T-helper 2 cell (primary cell): ENCODE measurements at places on chromosomes 5 and 9.

GRCh38 chr5:157253547-157253946 is 12.4 kb upstream of the CYFIP2 start:
- DNase-seq, result no peak

GRCh38 chr5:138495351-138495750 is 30.1 kb downstream of the EGR1 start:
- DNase-seq, result no peak

DNA sequence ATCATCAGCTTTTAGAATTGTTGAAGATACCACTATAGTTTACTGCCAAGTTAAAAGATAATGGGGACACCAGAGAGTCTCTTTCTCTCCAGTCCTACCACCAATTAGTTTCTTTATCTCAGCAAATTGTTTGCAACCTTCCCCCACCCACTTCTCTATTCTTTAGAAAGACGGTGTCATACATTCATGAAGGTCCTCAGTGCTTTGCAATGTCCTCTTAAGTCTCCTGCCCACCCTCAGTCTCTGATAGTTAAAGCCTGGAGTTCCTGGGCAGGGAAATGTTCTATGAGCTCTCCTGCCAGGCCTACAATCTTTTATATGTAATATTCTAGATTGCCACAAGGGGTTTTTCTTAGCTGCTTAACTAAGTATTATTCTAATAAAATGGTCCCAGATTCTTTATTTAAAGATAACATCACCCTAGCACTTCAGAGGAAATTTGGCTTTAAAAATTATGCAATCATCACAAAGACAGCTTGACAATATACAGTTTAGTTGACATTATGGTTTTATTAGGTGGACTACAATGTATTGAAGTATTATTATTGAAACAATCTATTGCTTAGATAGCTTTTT is 509.2 kb downstream of the CSNK1G3 start:
- no peak for DNase-seq

- DNase-seq, result no peak
Observed at GRCh38 chr9:130501639-130502038, 56.9 kb downstream of the ASS1 start.

DNA sequence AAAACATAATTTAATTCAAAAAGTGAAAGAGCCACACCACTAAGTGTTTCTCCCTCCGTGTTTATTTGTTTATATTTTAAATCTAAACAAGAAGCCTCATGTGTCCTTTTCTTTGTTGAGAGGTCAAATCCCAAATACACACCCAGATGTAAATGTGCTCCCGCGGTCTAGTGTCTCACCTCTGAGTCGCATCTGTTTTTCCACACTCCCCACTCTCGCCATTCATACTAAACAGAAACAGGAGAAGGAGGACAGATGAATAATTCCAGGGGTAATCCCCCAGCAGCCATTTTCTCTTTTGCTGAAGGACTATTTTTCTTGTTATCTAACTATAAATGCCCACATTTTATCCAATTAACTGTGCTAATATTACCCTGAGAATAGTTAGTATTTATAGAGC is 361.6 kb upstream of the RIOK2 start:
- DNase-seq, result no peak

GRCh38 chr9:512555-513272 is 298.0 kb downstream of the DOCK8 start:
- no peak for DNase-seq

GRCh38 chr5:13143214-13143613 is 801.3 kb downstream of the DNAH5 start:
- DNase-seq, result no peak

GRCh38 chr5:168947212-168947868 is 353.6 kb downstream of the SLIT3 start:
- no peak for DNase-seq

DNA sequence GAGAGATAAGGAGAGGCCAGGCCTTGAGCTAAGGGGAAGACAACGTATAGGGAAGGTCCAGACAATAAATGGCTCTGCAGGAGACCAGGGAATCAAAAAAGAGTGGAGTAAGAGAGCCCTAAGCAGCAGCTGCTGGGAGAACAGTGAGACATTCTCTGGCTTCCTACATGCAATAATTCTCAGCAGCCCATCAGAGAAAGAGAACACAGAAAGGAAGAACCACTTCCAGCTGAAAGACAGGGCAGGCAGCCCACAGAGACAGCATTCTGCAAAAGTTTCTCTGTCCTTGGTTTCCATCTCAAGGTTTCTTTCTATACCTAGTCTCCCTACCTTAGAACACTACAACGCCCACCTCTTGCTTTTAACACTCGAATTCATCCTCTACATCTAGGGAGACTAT is 189.9 kb downstream of the DEPDC1B start:
- no peak for DNase-seq
